NCI-H146 (cell line): ENCODE measurements at places on chromosomes 7 and 10.
A peak's percentile ranks its signal among the peaks of the same experiment; 100 is the strongest.

GRCh38 chr7:100901921-100902332 lies 6.2 kb upstream of the ACHE start:
- DNase-seq = no peak

GRCh38 chr7:43669286-43670081 lies 59.8 kb downstream of the COA1 start:
- no peak for DNase-seq

GRCh38 chr10:3512263-3512662 lies 272.7 kb downstream of the KLF6 start:
- DNase-seq = no peak

GRCh38 chr7:100867040-100867775 lies at the start of gene TRIP6:
TRIP6 (plus strand) TSS chr7:100867387; CDS start chr7:100867498, 111 bp downstream.
- DNase-seq = no peak

DNA sequence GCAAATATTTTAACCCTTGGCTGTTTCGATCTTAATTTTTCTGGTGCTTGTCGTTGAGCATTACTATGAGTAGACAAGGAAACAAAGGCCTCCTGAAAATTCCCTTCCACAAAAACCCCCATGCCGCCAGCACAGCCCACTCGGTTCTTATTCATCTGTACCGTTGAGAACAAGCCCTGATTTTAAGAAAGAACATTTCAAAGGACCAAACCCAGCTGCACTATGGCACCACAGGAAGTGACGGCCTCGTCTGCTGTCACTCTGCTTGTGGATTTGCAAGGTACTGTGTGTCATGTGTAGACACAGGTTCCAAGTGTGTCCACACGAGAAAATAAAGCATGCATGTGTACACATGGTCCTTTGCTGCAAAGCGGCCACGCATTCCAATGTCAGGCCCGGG lies 285.2 kb downstream of the DNAJB6 start:
- no peak for DNase-seq

- peak; percentile 78 for DNase-seq
These were observed 5.4 kb upstream of the ZFYVE27 start for GRCh38 chr10:97731346-97732051.

DNA sequence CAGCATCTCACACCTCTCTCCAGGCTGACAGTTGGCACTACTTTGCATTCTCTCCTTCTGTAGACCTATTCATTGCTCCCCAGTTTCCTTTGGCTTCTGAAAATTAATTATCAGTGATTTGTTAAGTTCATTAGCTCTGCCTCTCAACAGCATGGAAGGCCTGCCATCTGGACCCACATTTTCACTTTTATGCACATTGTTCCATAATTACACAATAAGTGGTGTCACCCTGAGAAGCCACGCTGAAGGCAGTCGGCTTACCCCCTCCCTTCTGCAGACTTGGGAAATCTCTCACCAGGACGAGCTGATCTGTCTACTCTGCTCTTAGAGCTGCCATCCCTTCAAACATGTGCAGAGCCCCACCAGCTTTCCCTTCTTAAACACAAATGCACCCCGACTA lies 64.7 kb downstream of the SLIT1 start:
- DNase-seq = no peak
